ENCODE measurements at places on chromosomes 16 and 17. TPM values are rescaled to one million over a fixed set of nuclear protein-coding genes. Genes with fewer than 3 reads are reported as not detected.

Gene C17orf67
- total RNA-seq: not detected

Gene ST3GAL2
- total RNA-seq: 134 TPM

Gene PDE6G
- not detected for total RNA-seq

Gene PRSS22
- not detected for total RNA-seq

Gene SULT1A4
- 1.0 TPM for total RNA-seq

Gene PLXDC1
- total RNA-seq: not detected

Gene GPR179
- total RNA-seq: 0.07 TPM

Gene GP1BA
- total RNA-seq: 0.47 TPM

Gene CHRNE
- total RNA-seq: 0.69 TPM

Gene ADAD2
- not detected for total RNA-seq

Gene CCL4L2
- total RNA-seq: not detected

Gene MYH1
- total RNA-seq: not detected

Gene TEKT5
- total RNA-seq: not detected

Gene PLK1
- 16.9 TPM for total RNA-seq

Gene CNGB1
- 0.91 TPM for total RNA-seq

Gene UBTF
- total RNA-seq: 97.6 TPM

Gene SKAP1
- not detected for total RNA-seq

Gene SEZ6L2
- total RNA-seq: 176 TPM

Gene SLC16A11
- total RNA-seq: 0.54 TPM

Gene DNAI2
- not detected for total RNA-seq

Gene PPP1R1B
- total RNA-seq: not detected

Gene RAB26
- 292 TPM for total RNA-seq

Gene CCDC144A
- total RNA-seq: 1.2 TPM

Gene EPOP
- 2.0 TPM for total RNA-seq

Gene TMIGD1
- not detected for total RNA-seq

Gene OTOP2
- total RNA-seq: not detected

Gene RPRML
- 4.5 TPM for total RNA-seq

Gene ABCC3
- not detected for total RNA-seq

Gene TEFM
- total RNA-seq: 12.8 TPM

Gene CDRT15
- total RNA-seq: not detected

Gene PLLP
- not detected for total RNA-seq

Gene KRT33A
- not detected for total RNA-seq
